Stimulated activated CD4-positive, alpha-beta T cell treated with anti-CD3 and anti-CD28 coated beads, Interleukin-12 subunit alpha, Interleukin-12 subunit beta, amount 100 ng/mL, for 24 hours (primary cell): ENCODE measurements at places on chromosomes 13 and 19.

GRCh38 chr19:31979949-31980670 is 365.3 kb upstream of the ZNF507 start:
- no peak for DNase-seq

- DNase-seq: no peak
Observed at GRCh38 chr19:40542202-40542859, 34.3 kb upstream of the SHKBP1 start.

GRCh38 chr19:34276614-34277013 is 22.3 kb downstream of the GARRE1 start:
- no peak for DNase-seq

- no peak for DNase-seq
Observed at GRCh38 chr13:30410705-30411125, 11.6 kb upstream of the UBE2L5 start.

DNA sequence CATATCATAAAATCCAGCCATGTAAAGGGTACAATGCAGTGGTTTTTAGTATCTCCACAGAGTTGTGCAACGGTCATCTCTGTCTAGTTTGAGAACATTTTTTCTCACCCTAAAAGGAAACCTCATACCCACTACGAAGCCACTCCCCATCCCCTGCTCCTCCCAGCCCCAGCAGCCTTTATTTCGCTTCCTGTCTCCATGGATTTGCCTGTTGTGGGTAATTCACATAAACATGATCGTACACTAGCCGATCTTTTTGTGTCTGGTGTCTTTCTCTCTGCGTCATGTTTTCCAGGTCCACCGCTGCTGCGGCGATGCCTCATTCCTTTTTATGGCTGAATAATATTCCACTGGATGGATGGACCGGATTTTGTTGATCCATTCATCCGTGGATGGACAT is 28.6 kb downstream of the BICRA start:
- DNase-seq: no peak

GRCh38 chr13:48222358-48223301 is 10.4 kb upstream of the ITM2B start:
- DNase-seq: no peak

GRCh38 chr13:113744197-113745000 is 14.6 kb upstream of the TMEM255B start:
- DNase-seq: no peak

DNA sequence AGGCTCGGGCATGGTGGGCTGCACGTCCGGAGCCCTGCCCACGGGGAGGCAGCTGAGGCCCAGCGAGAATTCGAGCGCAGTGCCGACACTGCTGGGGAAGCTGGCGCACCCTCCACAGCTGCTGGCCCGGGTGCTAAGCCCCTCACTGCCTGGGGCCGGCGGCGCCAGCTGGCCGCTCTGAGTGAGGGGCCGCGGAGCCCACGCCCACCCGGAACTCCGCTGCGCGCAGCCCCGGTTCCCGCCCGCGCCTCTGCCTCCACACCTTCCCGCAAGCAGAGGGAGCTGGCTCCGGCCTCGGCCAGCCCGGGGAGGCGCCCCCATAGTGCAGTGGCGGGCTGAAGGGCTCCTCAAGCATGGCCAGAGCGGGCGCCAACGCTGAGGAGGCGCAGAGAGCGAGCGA is 2080.4 kb downstream of the PCDH9 start:
- DNase-seq: no peak

- peak; percentile 54 for DNase-seq
Observed at GRCh38 chr19:41753159-41753558, 2.2 kb upstream of the CEACAM6 start.
